Left cardiac atrium (tissue), 4 donors: ENCODE measurements at places on chromosomes 13 and 19. TPM values are rescaled to one million over a fixed set of nuclear protein-coding genes. Genes with fewer than 3 reads are reported as not detected.

- DNase-seq: no peak
Measured at GRCh38 chr13:47317356-47317755, 420.5 kb upstream of the HTR2A start.

DNA sequence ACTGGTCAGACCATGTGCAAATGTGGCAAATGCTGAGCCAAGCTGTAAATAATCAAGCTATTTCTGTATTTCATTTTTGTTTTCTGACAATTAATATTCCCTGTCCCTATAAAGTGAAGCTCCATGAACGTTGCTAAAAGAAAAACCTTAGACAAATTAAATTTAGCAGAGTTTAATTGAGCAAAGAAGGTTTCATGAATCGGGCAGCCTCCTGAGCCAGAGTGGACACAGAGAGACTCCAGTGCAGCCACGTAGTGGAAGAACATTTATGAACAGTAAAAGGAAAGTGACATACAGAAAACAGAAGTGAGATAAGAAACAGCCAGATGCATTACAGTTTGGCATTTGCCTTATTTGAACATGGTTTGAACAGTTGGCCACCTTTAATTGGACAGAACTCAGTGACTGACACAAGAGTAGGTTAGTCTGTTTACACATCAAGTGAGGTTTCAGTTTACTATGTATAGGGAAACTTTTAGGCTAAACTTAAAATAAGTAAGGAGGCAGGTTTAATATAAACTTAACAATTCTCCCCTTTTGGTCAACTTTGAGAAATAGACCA, 69.7 kb downstream of the UFM1 start:
- no peak for DNase-seq

- no peak for DNase-seq
Measured at GRCh38 chr19:54518844-54519243, 16.2 kb downstream of the LAIR2 start.

DNA sequence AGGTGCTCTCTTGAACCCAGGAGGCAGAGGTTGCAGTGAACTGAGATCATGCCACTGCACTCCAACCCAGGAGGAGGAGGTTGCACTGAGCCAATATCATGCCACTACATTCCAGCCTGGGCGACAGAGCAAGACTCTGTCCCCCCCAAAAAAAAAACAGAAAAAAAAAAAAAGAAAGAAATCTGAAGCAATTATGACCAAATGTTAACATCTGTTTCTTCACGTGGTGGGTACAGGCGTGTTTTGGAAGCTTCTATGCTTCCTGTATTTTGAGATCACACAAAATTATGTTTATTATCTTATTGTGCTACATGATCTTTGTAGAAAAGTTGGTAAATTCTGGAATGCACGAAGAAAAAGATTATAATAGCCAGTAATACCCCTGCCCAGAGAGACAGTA, 2.7 kb upstream of the ACP5 start:
- no peak for DNase-seq

Gene KBTBD6
- 9.3 TPM for total RNA-seq

Gene SMG9
- total RNA-seq: 19.4 TPM
